ENCODE measurements at places on chromosomes 6 and 20.

- no peak for DNase-seq
Observed at GRCh38 chr20:20084296-20084752, 32.0 kb downstream of the CFAP61 start.

GRCh38 chr20:49794336-49795134 is 18.1 kb upstream of the SLC9A8 start:
- no peak for DNase-seq

DNA sequence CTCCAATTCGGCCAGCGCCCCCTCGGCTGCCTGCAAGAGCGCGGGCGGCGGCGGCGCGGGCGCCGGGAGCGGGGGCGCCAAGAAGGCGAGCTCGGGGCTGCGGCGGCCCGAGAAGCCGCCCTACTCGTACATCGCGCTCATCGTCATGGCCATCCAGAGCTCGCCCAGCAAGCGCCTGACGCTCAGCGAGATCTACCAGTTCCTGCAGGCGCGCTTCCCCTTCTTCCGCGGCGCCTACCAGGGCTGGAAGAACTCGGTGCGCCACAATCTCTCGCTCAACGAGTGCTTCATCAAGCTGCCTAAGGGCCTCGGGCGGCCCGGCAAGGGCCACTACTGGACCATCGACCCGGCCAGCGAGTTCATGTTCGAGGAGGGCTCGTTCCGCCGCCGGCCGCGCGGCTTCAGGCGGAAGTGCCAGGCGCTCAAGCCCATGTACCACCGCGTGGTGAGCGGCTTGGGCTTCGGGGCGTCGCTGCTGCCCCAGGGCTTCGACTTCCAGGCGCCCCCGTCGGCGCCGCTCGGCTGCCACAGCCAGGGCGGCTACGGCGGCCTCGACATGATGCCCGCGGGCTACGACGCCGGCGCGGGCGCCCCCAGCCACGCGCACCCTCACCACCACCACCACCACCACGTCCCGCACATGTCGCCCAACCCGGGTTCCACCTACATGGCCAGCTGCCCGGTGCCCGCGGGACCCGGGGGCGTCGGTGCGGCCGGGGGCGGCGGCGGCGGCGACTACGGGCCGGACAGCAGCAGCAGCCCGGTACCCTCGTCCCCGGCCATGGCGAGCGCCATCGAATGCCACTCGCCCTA is 963 bp downstream of the FOXF2 start:
- DNase-seq = no peak

GRCh38 chr6:146914489-146915483 is 289.4 kb upstream of the STXBP5 start:
- no peak for DNase-seq

GRCh38 chr6:74152096-74152675 is 456.2 kb downstream of the CD109 start:
- no peak for DNase-seq

DNA sequence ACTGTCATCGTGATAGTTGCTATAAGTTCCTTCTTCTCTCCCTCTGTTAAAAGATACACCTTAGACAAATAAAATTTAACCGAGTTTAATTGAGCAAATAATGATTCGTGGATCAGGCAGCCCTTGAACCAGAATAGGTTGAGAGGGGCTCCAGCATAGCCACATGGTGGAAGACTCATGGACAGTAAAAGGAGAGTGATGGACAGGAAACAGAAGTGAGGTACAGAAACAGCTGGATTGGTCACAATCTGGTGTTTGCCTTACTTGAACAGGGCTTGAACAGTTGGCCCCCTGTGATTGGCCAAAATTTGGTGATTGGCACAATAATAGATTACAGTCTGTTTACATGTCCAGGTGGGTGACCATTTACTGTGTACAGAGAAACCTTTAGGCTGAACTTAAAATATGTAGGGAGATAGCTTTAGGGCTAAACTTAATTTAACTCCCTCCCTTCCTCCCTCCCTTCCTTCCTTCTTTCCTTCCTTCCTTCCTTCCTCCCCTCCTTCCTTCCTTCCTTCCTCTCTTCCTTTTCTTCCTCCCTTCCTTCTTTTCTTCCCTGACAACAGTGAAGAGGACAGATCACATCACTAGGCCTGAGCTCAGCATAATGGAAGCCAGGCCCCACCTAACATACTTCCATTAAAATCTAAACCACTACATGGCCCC is 531.8 kb upstream of the JARID2 start:
- DNase-seq = no peak

DNA sequence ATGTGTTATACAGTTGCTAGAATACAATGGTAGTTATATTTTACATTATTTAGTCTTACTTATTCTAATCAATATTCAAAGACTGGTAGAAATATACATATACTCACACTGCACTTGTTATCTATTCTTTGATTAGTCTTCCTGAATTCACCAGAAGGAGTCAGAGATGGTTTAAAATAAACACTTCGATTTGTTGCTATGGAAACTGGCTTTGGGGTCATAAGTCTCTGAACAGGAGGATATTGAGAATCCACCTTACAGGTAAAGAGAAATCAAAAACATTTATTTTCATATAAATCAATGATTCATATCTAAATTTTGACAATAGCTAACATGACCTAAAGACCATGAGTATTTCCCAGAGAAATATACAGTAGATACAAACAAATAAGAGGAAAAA is 41.6 kb downstream of the NUP153 start:
- no peak for DNase-seq

- no peak for DNase-seq
Observed at GRCh38 chr6:37738216-37738615, 40.5 kb upstream of the MDGA1 start.
